ENCODE measurements at places on chromosomes 5 and 9.
A peak's percentile ranks its signal among the peaks of the same experiment; 100 is the strongest.

- DNase-seq = no peak
These were observed 4.8 kb downstream of the NR2F1 start for GRCh38 chr5:93587597-93588351.

DNA sequence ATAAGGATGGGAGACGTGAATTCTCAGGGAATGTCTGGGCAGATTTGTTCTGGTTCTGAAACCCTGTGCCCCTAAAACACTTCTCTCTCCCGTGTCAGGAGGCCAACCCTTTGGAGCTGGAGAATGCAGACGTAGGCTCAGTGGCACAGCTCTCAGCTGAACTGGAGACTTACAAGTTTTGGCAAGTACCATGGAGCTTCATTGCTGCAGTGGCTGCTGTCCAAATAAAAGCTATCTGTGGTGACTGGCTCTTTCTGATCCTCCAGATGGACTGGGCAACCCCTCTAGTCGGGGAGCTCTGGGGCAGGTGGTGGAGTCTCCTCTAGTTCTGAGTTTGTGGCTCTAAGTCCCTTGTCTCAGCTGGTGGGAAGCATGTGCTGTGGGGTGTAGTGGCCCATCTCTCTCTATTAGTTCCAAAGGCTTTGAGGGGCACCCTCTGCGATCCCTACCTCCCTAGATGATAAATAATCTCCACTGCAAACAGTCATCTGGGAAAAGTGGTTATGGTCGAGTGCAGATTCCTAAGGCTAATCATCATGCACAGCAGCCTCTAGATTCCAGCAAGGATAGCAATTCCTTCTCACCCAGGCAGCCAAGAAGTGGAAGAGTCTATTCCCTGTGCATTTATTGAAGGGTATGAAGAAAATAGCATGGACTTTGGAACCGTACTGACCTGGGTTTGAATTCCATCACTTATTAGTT, 204.2 kb upstream of the KLF4 start:
- no peak for DNase-seq

- no peak for DNase-seq
These were observed 72.4 kb upstream of the LHFPL2 start for GRCh38 chr5:78720997-78721396.

- no peak for DNase-seq
These were observed 57.7 kb downstream of the GPBP1 start for GRCh38 chr5:57231607-57232006.

GRCh38 chr9:90927496-90927895, 125.9 kb downstream of the SYK start:
- no peak for DNase-seq

DNA sequence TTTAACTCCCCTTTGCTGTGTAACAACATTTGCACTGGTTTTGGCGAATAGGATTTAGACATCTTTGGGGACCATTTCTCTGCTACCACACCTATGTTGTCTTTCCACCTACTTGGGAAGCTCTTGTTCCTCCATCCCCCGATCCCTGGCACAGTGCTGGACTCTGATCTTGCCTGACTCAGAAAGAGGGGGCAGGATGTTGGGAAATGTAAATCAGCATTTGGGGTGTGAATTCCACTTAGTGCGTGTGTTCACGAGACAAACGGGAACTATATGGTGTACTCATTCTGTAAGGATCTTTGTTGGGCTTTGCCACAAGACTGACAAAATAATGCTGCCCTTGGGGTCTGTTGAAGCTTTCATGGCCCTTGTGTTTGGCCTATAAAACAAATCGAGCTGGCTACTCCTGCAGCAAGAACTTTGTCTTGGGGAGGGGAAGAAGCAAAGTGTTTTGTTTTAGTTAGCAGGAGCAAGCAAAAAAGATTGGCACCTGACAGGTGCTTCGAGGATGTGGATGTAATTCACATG, 18.5 kb downstream of the TMEM268 start:
- DNase-seq = peak; percentile 62

DNA sequence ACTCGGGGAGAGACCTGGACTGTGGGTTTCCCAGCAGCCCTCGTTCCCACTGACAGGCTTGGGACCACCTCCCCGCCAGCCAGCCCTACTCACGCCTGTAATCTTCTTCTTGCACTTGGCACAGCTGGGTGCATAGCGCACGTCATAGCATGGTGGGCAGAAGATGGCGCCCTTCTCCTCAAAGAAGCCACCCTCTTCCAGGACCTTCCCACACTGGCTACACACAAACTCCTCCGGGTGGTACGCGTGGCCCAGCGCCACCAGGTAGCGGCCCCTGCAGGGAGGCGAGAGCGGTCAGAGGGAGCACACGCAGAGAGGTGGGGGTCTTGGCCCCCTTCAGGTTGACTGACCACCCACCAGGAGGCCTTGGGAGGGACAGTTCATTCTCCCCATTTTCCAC, 9.4 kb downstream of the PDLIM7 start:
- no peak for DNase-seq

DNA sequence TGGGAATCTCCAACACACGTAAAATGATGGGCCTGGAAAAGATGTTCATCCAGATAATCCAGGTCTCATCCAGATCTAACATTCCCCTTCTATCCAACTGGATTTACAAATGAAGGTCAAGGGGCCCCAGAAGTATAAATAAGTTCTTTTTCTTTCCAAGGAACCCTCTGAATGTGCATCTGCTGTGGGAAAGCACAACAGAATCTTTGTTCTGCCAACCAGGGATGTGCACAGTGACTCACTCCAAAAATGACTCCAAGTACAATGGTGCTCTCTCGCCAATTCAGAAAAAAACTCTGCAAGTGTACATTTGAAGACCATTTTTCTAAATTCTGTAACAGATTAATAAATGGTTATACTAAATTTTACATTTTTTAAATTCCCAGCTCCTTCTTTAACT, 12.4 kb downstream of the RAPGEF6 start:
- DNase-seq = no peak

DNA sequence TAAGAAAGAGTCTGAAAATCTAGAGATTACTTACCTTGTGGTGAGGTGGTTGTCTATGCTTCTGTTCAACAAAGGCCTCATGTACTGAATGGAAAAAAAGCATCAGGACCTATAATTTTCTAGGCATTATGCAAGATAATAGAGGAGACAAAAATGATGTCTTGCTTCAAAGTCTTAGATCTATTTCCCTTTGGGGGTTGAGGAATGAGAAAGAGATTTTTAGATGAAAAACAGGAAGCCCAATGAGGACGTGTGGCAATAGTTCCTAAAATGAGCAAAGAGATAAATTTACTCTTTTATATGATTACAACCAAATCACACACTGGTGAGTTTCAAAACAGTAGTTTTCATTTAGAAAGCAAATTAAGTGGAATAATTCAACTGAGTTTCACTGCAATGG, 99.5 kb downstream of the GHR start:
- no peak for DNase-seq

DNA sequence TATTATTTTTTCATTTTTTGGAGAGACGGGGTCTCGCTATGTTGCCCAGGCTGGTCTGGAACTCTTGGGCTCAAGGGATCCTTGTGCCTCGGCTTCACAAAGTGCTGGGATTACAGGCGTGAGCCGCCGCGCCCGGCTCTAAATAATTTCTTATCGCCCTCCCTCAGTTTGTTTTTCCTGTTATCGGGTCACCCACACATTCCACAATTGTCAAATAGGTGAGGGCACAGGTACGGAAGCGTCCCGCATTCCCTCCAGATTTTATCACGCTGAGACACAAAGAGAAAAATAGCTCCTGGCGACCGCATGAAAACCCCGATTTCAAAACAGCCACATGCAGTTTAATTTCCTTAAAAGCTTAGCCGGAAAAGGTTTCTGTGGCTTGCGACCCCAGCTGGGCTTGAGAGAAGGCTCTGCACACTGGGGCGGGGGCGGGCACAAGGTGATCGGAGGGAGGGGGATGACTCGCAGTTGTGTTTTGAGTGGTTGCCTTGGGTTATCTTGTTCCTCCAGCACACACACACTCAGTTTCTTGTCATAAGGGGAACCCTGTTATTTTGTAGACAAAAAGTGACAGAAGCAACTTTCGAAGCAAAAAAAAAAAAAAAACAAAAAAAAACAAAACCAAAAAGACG, 717 bp upstream of the IQGAP2 start:
- peak; percentile 77 for DNase-seq

- DNase-seq = no peak
These were observed 133.7 kb downstream of the DMAC1 start for GRCh38 chr9:7665874-7666273.

DNA sequence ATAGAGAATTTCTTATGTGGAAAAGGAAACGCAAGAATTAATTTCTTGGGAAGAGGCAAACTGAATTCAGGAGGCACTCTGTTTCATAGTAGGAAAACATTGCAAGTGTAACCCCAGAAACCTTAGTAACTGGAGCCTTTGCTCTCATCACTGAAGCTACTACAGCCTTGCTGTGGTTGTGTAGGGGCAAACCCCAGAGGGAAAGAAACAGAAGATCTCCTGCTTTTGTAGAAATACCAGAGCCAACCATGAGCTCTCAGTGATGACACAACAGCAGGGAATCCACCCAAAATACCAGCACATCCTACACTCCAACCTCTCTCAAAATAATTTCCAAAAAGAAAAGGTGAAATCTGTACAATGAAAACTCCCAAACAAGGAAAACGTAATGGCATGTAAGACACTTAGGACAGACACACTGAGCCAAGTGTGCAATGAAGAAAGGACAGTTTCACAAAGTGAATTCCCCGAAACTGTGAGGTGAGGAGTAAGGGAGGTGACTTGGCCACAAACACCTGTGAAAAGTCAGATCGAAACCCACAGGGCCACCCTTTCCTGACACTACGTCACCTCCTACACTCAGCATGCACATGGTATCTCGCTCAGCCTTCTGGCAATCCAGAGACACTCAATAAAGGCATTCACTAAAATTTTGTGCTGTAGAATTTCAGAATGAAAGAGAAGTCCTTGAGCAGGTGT, 8.5 kb upstream of the ACSL6 start:
- no peak for DNase-seq

DNA sequence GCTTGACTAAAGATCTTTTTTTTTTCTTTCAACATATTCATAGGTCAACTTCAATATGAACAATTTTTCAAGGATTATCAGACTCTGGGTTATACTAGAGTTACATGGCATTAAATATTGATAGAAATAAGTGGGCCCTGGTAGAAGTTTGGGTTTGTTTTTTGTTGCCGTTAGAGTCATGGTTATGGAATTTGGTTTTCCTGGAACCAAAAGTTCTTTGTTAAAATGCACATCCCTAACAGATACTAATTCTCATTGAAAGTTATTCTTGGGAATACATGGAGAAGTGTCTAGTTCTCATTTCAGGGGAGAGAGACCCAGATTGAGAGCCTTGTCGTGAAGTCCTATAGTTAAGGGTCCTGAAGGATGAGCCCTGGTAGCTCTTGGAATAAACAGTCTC, 124.9 kb downstream of the FGF1 start:
- DNase-seq = no peak

All from cardiac septum (tissue), 1 donor.